ENCODE measurements at places on chromosomes 12 and 14.

GRCh38 chr12:120413901-120414695 is 23.8 kb upstream of the COX6A1 start:
- no peak for DNase-seq

- DNase-seq = peak; percentile 50
These were observed 43.6 kb downstream of the SYNE3 start for GRCh38 chr14:95472819-95473251.

DNA sequence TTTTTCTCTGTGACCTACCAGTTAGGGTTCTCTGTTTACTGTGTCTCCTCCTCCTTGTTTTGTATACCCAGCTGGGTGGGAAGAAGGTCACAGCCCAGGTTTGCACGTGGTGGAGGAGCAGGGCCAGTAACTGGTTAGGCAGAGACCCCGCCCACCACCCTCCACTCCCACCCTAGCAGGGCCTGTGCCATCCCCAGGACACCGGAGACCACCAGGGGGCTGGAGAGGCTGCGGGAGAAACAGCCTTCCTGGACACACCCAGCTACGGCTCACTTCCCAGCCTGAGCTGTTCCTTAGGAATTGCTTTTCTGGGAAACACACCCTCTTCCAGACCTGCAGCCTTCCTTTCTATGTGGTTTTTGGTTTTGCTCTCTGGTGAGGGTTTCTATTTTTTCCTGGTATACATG is 21.1 kb downstream of the BDKRB2 start:
- DNase-seq = no peak

- DNase-seq = no peak
These were observed 357.2 kb downstream of the SEC23A start for GRCh38 chr14:38745861-38746260.

GRCh38 chr14:58109744-58110143 is 42.3 kb downstream of the ARMH4 start:
- no peak for DNase-seq
